Cardiac muscle cell (in vitro differentiated cells and primary cell): ENCODE measurements at places on chromosomes 4 and X.

- no peaks in the 10 kb centered on the region for H3K36me3 ChIP-seq
- no peak overlapping the region for H3K27ac ChIP-seq
- no peaks in the 10 kb centered on the region for H3K27me3 ChIP-seq
- no peak overlapping the region for H3K4me3 ChIP-seq
- H3K4me1 ChIP-seq: no peaks in the 10 kb centered on the region
- no peak for DNase-seq
These were observed 386.4 kb upstream of the RPS6KA3 start for GRCh38 chrX:20653070-20653469.

- no peak for DNase-seq
- H3K27ac ChIP-seq: no peak overlapping the region
- H3K27me3 ChIP-seq: no peaks in the 10 kb centered on the region
- no peak overlapping the region for H3K4me3 ChIP-seq
These were observed 136.6 kb downstream of the VEGFC start for GRCh38 chr4:176656108-176656507.

DNA sequence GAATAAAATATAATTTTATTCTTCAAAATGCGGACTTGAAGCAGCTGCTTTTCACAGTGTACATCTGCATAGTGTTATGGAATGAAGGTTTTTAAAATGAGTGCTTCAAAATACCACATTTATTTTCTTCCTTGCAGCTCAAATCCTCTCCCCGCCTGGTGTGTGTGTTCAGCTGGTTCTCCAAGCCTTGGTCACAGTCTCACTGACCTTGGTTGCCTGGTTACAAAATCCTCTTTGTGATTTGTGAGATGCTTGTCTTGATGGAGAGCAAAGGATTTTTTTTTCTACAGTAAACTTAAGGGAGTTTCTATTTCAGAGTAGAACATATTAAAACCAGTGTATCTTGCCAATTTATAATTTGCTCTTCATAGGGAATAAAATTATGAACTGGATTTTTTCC is 139.2 kb downstream of the PCDH18 start:
- DNase-seq: no peak
- H3K4me1 ChIP-seq: no peaks in the 10 kb centered on the region
- no peaks in the 10 kb centered on the region for H3K36me3 ChIP-seq
- H3K4me3 ChIP-seq: no peak overlapping the region

GRCh38 chrX:149830192-149830873 is 48.6 kb downstream of the MAGEA9 start:
- H3K36me3 ChIP-seq: no peaks in the 10 kb centered on the region
- H3K27ac ChIP-seq: peak overlapping the region; percentile 80
- no peaks in the 10 kb centered on the region for H3K4me1 ChIP-seq
- DNase-seq: peak; percentile 36
- peak overlapping the region; percentile 18 for H3K4me3 ChIP-seq

DNA sequence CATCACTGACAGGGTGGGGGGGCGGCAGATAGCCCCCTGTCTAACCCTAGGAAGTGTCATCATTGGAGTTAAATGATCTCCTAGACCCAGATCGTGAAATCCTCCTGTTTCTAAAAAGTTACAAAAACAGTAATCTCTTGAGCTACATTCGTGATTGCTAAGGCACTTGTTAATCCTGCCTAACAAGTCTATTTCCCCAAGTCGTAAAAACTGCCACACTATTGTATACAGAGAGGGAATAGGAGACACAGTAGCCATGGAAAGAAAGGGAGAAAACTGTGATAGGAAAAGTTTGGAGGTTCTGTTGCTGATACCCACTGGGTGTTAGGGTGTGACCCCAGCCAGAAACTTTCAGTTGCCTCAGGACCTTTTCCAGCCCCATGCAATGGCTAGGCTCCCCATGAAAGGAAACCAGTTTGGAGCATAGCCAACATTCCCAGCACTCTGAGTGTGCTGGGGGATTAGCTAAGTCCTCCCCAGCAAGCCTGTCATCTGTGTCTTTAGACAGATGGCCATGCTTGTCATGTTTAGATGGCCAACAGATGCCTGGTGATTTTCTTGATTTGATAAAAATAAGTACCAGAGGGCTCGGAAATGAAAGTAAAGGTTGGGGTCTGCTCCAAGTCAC is 63.3 kb upstream of the ANXA10 start:
- H3K27me3 ChIP-seq: no peaks in the 10 kb centered on the region
- H3K36me3 ChIP-seq: no peaks in the 10 kb centered on the region
- no peak for DNase-seq
- no peaks in the 10 kb centered on the region for H3K4me1 ChIP-seq
- no peak overlapping the region for H3K27ac ChIP-seq
- H3K4me3 ChIP-seq: no peak overlapping the region

DNA sequence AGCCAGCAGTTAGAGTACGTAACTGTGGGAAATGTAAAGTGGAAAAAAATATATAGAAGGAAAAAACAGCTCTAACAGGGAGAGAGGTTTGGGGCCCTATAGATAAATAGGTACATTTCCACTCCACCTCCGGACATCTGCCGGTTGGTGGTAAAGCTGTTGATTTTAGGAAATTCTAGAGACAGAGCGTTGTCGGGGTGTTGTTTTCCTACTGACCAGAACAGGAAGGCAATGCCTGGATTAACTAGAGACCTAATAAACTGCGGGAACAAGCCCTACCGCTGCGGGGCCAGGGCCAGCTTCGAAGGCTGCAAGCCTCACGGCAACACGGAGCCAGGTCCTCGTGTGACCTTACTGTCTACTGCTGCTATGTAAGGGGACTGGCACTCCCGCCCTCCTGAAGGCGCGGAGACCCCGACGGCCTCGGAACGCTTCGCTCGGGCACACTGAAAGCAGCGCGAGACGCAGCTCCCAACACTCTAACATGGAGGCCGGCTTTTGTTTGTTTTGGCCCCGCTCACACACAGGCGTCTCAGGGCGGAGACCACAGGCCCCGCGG is 702 bp upstream of the CDKN2AIP start:
- no peaks in the 10 kb centered on the region for H3K27me3 ChIP-seq
- no peak for DNase-seq
- peaks cover 18% of the 10 kb centered on the region for H3K4me1 ChIP-seq
- peaks cover 21% of the 10 kb centered on the region for H3K36me3 ChIP-seq
- H3K4me3 ChIP-seq: peak overlapping the region; percentile 72
- peak overlapping the region; percentile 96 for H3K27ac ChIP-seq

- DNase-seq: no peak
- H3K27me3 ChIP-seq: no peaks in the 10 kb centered on the region
- H3K27ac ChIP-seq: no peak overlapping the region
- H3K36me3 ChIP-seq: no peaks in the 10 kb centered on the region
- H3K4me1 ChIP-seq: peaks cover 5% of the 10 kb centered on the region
These were observed 20.2 kb downstream of the MMRN1 start for GRCh38 chr4:89914609-89915550.

- no peaks in the 10 kb centered on the region for H3K4me1 ChIP-seq
- no peak overlapping the region for H3K27ac ChIP-seq
These were observed 24.4 kb upstream of the PLA2G12A start for GRCh38 chr4:109754093-109754857.

DNA sequence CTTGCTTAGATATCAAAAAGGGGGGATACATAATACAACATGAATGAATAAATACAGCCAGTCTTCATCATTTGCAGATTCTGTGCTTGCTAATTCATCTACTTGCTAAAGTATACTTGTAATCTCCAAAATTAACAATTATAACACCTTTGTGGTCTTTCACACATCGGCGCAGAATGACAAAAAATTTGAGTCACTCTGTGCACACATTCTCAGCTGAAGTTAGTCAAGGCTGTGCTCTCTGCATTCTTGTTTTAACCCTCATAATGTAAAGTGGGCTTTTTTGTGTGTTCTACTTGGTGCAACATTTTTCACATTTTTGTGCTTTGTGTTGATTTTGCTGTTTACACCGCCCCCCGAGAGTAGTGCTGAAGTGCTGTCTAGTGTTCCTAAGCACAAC is 65.8 kb upstream of the GPRIN3 start:
- no peak for DNase-seq
- no peak overlapping the region for H3K4me3 ChIP-seq
- H3K4me1 ChIP-seq: peaks cover 20% of the 10 kb centered on the region
- H3K27me3 ChIP-seq: no peaks in the 10 kb centered on the region
- H3K27ac ChIP-seq: no peak overlapping the region

DNA sequence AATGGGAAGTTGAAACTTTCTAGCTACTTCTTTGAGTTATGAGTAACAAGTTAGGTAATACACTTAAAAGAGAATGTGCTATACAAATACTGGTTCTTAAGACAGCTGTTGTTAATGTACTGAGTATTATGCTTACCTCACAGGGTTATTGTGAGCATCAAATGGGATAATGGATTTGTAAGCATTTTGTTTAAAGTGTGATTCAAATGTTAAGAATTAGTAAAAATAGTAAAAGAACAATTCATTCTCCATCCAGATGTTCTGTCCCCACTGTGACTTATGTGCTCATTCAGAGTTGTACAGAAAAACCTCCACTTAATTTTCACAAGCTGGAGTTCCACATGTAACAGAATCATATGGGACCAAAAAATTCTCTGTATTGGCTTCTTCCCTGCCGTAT is 63.6 kb downstream of the AR start:
- H3K4me3 ChIP-seq: no peak overlapping the region
- H3K27ac ChIP-seq: no peak overlapping the region
- DNase-seq: no peak
- no peaks in the 10 kb centered on the region for H3K4me1 ChIP-seq
- no peaks in the 10 kb centered on the region for H3K27me3 ChIP-seq

DNA sequence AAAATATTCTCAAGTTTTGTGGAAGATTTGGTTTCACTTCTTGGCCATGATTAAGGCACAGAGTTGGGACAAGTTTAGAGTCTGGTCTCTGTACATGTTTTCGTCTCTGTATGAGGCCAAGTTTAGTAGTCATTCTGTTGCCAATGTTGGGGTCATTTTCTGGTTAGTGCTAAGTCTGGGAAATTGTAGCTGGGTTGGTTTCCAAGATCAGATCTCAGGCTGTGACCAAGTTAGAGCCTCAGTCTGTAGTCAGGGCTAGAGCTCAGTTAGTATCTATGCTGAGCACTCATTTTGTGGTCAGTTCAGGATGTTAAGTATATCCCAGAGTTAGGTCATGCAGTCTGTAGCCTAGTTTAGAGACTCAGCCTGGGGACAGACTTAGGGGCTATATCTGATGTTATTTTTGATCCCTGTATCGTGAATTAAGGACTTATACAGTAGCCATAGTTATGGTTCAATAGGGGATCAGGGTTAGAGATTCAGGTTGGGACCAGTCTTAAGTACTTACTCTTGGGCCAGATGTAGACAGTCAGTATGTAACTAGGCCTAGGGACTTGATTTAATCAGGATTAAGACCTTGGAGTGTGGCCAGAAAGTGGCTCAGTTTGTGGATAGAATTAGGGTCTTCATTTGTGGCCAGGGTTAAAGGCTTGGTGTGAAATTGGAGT is 6.6 kb upstream of the ENOX2 start:
- H3K4me1 ChIP-seq: no peaks in the 10 kb centered on the region
- no peak for DNase-seq
- H3K27me3 ChIP-seq: no peaks in the 10 kb centered on the region
